ENCODE measurements at places on chromosomes 2 and 18. TPM values are rescaled to one million over a fixed set of nuclear protein-coding genes. Genes with fewer than 3 reads are reported as not detected.

CHRNG gene
- not detected for total RNA-seq

DNA sequence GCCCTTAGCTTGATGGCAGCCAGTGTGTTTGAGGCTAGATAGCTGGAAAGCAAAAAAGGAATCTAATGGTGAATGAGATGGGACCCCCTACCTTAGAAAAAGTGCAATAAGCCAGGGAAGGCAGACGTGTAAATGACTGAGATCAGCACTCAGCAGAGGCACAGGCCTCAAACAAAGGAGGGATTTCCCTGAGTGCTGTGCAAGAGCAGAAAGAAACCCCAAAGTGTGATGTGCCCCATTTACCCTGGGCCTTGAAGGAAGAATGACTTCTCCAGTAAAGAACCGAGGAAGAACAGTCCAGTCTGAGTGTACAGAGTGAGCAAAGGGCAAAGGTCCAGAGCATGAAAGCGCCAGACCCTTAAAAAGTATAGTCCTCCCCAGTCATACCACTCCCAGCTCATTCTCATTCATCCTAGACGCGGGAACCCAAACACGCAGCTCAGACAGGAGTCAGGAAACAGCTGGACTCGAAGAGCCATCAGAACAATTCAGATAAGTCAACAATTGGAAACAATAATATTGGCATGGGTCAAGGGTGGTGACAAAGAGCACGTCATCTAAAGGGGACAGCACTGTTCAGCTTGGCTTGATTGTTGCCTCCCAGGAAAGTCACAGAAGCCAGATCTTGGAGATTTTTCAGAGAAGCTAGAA is 121.7 kb downstream of the INO80D start:
- peaks cover 5% of the 10 kb centered on the region for H3K4me1 ChIP-seq
- no peaks in the 10 kb centered on the region for H3K36me3 ChIP-seq
- no peak for DNase-seq
- H3K27me3 ChIP-seq, result peaks cover 32% of the 10 kb centered on the region
- no peak overlapping the region for H3K27ac ChIP-seq
- H3K4me3 ChIP-seq, result no peak overlapping the region

DNA sequence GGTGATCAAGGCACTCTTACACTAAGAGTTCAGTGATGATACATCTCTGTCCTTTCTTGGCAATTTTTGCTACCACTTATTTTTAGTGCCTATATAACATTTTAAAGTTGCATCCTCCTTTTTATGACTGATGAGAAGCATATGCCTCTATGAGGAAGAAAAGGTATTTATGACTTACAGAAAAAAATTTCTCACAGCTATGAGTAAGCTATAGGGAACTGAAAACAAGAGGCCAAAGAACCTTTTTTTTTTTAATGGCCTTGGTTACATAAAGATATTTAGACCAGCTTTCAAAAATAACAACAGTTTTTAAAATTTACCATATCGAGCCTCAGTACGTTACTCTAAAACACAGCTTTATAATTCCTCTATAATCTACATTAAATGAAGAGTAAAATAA is 21.3 kb downstream of the MBD5 start:
- H3K27me3 ChIP-seq, result no peaks in the 10 kb centered on the region
- H3K36me3 ChIP-seq, result peaks cover 2% of the 10 kb centered on the region
- H3K4me1 ChIP-seq, result peaks cover 11% of the 10 kb centered on the region

- no peak overlapping the region for H3K27ac ChIP-seq
- DNase-seq, result no peak
- H3K4me1 ChIP-seq, result peaks cover 4% of the 10 kb centered on the region
- H3K27me3 ChIP-seq, result no peaks in the 10 kb centered on the region
- peaks cover 13% of the 10 kb centered on the region for H3K36me3 ChIP-seq
Observed at GRCh38 chr2:201343559-201343958, 13.6 kb downstream of the FLACC1 start.

- H3K27me3 ChIP-seq, result no peaks in the 10 kb centered on the region
- H3K27ac ChIP-seq, result no peak overlapping the region
- no peak for DNase-seq
- no peaks in the 10 kb centered on the region for H3K36me3 ChIP-seq
- no peak overlapping the region for H3K4me3 ChIP-seq
- H3K4me1 ChIP-seq, result no peaks in the 10 kb centered on the region
Observed at GRCh38 chr2:190847504-190848081, 33.0 kb upstream of the GLS start.

DNA sequence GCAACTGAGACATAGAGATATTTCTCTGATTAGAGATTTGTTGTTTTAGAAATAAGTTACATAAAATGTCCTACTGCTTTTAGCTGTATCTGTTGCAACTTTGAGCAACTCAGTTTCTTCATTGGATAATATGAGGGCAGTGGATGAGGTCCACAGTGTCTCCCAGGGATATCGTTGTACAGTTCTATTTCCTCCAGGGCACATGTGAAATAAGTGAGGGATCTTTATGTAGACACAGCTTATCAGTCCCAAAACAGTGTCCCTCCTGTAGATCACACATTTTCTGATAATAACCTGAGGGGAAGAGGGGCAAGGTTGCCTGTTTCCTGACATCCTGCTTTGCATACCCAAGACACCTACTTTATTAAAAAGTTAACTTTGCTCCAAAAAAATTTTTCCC is 1231.2 kb upstream of the ZEB2 start:
- no peaks in the 10 kb centered on the region for H3K27me3 ChIP-seq
- no peak overlapping the region for H3K4me3 ChIP-seq
- DNase-seq, result no peak
- H3K27ac ChIP-seq, result no peak overlapping the region
- no peaks in the 10 kb centered on the region for H3K36me3 ChIP-seq
- H3K4me1 ChIP-seq, result no peaks in the 10 kb centered on the region

GRCh38 chr2:163731735-163732134 is 4.1 kb downstream of the FIGN start:
- H3K36me3 ChIP-seq, result no peaks in the 10 kb centered on the region
- no peaks in the 10 kb centered on the region for H3K4me1 ChIP-seq
- H3K4me3 ChIP-seq, result no peak overlapping the region
- H3K27me3 ChIP-seq, result peaks cover 4% of the 10 kb centered on the region

DNA sequence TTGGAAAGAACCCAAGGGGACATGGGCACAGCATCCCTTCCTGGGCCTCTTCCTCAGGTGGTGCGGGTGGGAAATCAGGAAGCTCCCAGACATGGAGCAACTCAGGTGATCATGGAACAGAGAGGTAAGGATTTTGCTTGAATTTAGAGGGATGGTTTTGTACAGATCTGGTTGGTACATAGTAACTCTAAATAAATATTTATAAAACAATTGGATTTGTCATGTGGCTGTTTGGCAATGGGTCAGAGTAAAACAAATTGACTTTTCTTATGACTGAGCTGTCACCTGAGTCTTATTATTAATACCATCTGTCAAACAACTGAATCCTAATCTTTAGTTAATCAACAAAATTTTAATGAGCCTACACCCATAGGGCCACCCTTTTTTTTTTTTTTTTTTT is 19.4 kb upstream of the TMEM178A start:
- H3K4me3 ChIP-seq, result no peak overlapping the region
- no peak overlapping the region for H3K27ac ChIP-seq
- H3K36me3 ChIP-seq, result no peaks in the 10 kb centered on the region
- no peaks in the 10 kb centered on the region for H3K4me1 ChIP-seq

CDH2 gene
- total RNA-seq, result 0.55 TPM

DNA sequence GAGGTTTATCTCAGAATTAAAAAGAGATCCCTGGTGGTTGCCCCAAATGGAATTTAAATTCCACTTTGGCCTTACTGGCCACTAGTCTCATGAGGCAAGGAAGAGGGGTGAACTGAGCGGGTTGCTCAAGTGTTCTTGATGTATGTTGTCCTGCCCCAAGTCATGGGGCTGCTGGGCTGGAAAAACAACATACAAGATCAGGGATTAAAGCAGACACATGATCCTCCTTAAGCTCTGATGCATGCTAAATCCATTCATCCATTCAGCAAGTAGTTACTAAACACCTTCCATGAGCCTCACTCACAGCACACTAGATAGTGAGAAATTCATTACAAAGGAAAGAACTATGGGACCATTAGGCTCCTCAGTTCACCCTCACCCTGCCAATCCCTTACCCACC is 196.3 kb downstream of the MREG start:
- H3K27ac ChIP-seq, result no peak overlapping the region
- DNase-seq, result no peak
- no peak overlapping the region for H3K4me3 ChIP-seq
- H3K36me3 ChIP-seq, result no peaks in the 10 kb centered on the region
- H3K4me1 ChIP-seq, result no peaks in the 10 kb centered on the region

- H3K36me3 ChIP-seq, result peaks cover 12% of the 10 kb centered on the region
- H3K27ac ChIP-seq, result peak overlapping the region; percentile 100
- peaks cover 35% of the 10 kb centered on the region for H3K4me1 ChIP-seq
- peaks cover 11% of the 10 kb centered on the region for H3K27me3 ChIP-seq
Observed at GRCh38 chr2:149585166-149585885, 2.2 kb downstream of the MMADHC start.

LRATD1 gene
- not detected for total RNA-seq

BABAM2 gene
- 44.8 TPM for total RNA-seq

- H3K4me3 ChIP-seq, result no peak overlapping the region
- no peak overlapping the region for H3K27ac ChIP-seq
- H3K27me3 ChIP-seq, result no peaks in the 10 kb centered on the region
- H3K4me1 ChIP-seq, result peaks cover 2% of the 10 kb centered on the region
- no peak for DNase-seq
Observed at GRCh38 chr2:70511971-70512729, 41.5 kb downstream of the TGFA start.

DNA sequence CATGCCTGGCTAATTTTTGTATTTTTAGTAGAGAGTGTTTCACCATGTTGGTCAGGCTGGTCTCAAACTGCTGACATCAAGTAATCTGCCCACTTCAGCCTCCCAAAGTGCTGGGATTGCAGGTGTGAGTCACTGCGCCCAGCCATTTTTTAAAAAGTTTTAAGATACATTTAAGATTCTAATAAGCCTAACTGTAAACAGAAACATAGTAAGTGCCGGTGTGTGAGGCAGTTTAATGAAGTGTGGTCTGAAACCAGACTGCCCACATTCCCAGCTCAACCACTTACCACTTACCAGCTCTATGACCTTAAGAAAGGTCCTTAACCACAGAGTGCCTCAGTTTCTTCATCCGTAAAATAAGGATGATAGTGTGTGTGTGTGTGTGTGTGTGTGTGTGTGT is 42.4 kb downstream of the TMEM237 start:
- no peak overlapping the region for H3K4me3 ChIP-seq
- peaks cover 21% of the 10 kb centered on the region for H3K27me3 ChIP-seq
- peaks cover 2% of the 10 kb centered on the region for H3K36me3 ChIP-seq
- DNase-seq, result no peak
- H3K27ac ChIP-seq, result no peak overlapping the region

DNA sequence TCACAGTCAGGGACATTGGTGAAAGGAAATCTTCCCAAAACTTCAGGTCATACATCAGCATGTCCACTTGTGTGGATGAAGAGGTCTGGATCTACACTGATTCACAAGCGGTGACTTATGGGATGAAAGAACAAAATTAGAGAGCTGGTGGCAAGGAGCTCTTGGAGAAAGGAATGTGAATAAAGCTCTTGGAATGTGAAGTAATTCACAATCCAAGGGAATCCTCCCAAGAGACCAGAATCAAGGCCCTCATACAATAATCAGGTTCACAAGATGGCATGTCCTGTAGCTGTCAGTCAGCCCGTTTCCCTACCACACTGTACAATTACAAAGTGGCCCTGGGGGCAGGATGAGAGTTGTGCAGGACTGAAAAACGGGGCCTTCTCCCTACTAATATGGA is 96.2 kb downstream of the MRPS9 start:
- no peaks in the 10 kb centered on the region for H3K36me3 ChIP-seq
- H3K27me3 ChIP-seq, result peaks cover 52% of the 10 kb centered on the region
- H3K4me3 ChIP-seq, result no peak overlapping the region
- DNase-seq, result no peak

AGAP1 gene
- 16.8 TPM for total RNA-seq

- H3K36me3 ChIP-seq, result no peaks in the 10 kb centered on the region
- peaks cover 8% of the 10 kb centered on the region for H3K4me1 ChIP-seq
- peak overlapping the region; percentile 39 for H3K27ac ChIP-seq
- DNase-seq, result no peak
- no peak overlapping the region for H3K4me3 ChIP-seq
- peaks cover 5% of the 10 kb centered on the region for H3K27me3 ChIP-seq
Observed at GRCh38 chr18:44701227-44701626, 20.5 kb downstream of the SETBP1 start.

- peaks cover 12% of the 10 kb centered on the region for H3K27me3 ChIP-seq
- peaks cover 13% of the 10 kb centered on the region for H3K4me1 ChIP-seq
- no peaks in the 10 kb centered on the region for H3K36me3 ChIP-seq
- no peak overlapping the region for H3K4me3 ChIP-seq
- H3K27ac ChIP-seq, result peak overlapping the region; percentile 45
Observed at GRCh38 chr2:1538663-1539062, 125.4 kb downstream of the TPO start.

- no peak overlapping the region for H3K27ac ChIP-seq
- no peaks in the 10 kb centered on the region for H3K27me3 ChIP-seq
- H3K36me3 ChIP-seq, result no peaks in the 10 kb centered on the region
Observed at GRCh38 chr2:226474131-226474530, 325.5 kb downstream of the IRS1 start.

IL36G gene
- total RNA-seq, result not detected

- no peak for DNase-seq
- no peak overlapping the region for H3K27ac ChIP-seq
- H3K27me3 ChIP-seq, result peaks cover 29% of the 10 kb centered on the region
- no peak overlapping the region for H3K4me3 ChIP-seq
- no peaks in the 10 kb centered on the region for H3K36me3 ChIP-seq
Observed at GRCh38 chr2:39696101-39696553, 30.4 kb downstream of the TMEM178A start.

GRCh38 chr2:17894005-17894404 is 15.5 kb downstream of the KCNS3 start:
- H3K27me3 ChIP-seq, result peaks cover 15% of the 10 kb centered on the region
- H3K4me1 ChIP-seq, result no peaks in the 10 kb centered on the region
- no peak overlapping the region for H3K4me3 ChIP-seq
- no peaks in the 10 kb centered on the region for H3K36me3 ChIP-seq
- DNase-seq, result no peak
- H3K27ac ChIP-seq, result no peak overlapping the region

DNA sequence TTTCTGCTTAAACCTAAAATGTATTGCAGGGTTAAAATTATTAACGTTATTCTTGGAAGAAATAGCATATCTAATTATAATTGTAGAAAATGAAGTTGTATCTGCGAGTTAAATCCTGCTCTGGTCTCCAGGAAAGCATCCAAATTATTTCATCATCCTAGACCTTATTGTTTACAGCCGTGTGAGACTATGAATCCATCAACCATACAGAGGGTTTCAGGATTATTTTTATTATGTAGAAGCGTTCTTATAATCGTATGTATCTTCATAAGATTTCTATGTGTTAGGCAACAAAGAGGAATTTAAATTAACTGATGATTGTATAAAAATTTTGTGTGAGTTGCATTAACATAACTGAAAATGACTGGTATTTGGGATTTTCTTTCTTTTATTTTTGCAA is 14.5 kb upstream of the DSC3 start:
- H3K27me3 ChIP-seq, result no peaks in the 10 kb centered on the region
- no peak for DNase-seq
- no peak overlapping the region for H3K27ac ChIP-seq
- H3K36me3 ChIP-seq, result no peaks in the 10 kb centered on the region
- H3K4me1 ChIP-seq, result no peaks in the 10 kb centered on the region

CCDC121 gene
- 1.3 TPM for total RNA-seq

RTKN gene
- 0.37 TPM for total RNA-seq

TUBB8B gene
- not detected for total RNA-seq

PTPN4 gene
- 128 TPM for total RNA-seq

GRCh38 chr2:237714690-237715458 is 83.7 kb upstream of the RBM44 start:
- H3K4me3 ChIP-seq, result peak overlapping the region; percentile 52
- peaks cover 58% of the 10 kb centered on the region for H3K4me1 ChIP-seq
- H3K27me3 ChIP-seq, result no peaks in the 10 kb centered on the region
- peak overlapping the region; percentile 76 for H3K27ac ChIP-seq
